ENCODE measurements at places on chromosomes 2 and 18.

DNA sequence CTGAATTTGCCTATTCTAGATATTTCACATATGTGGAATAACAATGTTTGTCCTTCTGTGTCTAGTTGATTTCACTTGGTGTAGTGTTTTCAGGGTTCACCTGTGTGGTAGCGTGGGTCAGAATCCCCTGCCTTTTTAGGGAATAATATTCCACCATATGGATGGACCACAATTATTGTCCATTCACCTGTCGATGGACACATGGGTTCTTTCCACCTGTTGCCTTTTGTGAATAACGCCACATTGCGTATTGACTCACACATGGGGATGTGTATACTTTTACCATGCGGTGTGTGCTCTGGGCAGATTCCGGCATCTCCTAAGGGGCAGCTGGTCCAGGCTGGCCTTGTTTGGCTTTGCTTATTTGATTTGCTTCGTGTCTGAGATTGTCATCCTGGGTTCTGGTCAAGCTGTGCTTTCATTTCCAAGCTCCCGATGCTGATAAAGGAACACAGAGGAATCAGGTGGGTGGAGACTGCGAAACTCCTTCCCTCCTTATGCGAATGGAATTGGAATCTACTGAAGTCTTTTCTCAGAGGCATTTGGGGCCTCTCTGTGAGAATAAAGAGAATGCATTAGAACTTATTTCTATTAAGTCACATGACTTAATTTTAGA is 18.9 kb upstream of the ALLC start:
- DNase-seq = no peak

GRCh38 chr2:238847419-238847801 is 475 bp upstream of the TWIST2 start:
- DNase-seq = no peak

DNA sequence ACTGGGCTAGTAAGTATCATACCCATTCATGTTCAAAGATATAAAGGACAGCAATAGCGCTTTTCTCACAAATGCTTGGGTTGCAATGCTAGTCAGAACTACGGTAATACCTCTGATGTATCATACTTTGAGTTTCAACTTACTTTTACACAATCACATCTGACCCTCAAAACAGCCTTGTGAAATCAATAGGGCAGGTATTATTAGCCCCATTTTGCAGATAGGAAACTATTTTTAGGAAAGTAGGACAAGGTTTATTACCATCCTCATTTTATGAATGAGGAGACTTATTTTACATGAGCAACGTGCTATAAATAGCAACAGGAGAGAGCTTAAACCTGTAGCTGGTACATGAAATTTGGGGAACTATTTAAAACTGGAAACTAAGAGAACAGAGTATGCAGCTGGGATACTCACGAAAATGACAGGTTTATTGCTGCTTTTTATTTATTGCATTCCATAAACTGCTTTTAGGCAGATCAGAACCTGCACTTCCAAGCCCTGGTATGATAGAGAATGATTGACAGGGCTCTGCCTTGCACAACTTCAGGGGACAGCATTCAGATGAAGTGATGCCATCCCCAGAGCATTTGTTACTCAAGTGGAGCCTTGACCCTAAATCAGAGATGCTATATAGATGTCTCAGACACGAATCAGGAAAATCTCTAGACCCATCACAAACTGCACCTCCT is 42.4 kb upstream of the PPM1B start:
- DNase-seq = no peak

GRCh38 chr2:168660870-168661862 is 141.3 kb upstream of the NOSTRIN start:
- DNase-seq = no peak

DNA sequence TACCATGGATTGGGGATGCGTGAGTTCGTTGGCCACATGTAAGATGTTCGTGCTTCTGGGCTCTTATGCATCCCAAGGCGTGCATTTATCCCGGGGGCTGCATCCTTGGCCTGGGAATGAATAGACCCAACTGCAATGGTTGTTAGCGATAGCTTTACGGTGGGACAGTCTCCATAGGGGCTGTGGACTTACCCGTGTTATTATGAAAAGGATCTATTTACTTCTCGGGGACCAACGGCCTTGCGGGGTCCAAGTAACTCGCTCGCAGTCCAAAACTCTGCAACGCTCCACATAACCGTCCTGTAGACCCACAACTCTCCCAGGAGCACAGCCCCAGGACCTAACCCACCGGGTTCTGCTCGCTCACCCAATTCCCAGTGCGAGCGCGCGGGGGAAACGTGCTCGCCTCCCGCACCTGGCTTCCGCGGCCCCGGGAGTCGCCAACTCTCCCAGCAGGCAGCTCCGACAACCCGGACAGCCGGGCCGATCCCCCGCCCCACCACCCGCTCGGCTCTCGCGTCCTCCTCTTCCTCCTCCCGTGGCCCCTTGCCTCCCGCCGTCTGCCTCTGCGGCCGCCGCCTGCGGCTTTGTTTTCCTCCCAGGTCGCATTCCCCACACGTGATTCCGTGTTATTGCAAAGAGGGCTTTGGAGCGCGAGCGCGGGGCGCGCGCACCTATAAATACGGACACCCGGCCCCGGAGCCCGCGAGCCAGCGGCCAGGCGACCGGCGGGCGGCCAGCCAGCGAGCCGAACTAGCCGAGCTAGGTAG is at the start of gene CABLES1:
TSS of gene CABLES1 (plus strand) at position 706 of the 770 bp plus-strand sequence. CDS start 278 bp downstream, outside the sequence.
- DNase-seq = no peak

GRCh38 chr2:60535685-60536312 is 17.7 kb downstream of the BCL11A start:
- DNase-seq = no peak

GRCh38 chr2:181153886-181154285 is 173.5 kb downstream of the UBE2E3 start:
- no peak for DNase-seq

DNA sequence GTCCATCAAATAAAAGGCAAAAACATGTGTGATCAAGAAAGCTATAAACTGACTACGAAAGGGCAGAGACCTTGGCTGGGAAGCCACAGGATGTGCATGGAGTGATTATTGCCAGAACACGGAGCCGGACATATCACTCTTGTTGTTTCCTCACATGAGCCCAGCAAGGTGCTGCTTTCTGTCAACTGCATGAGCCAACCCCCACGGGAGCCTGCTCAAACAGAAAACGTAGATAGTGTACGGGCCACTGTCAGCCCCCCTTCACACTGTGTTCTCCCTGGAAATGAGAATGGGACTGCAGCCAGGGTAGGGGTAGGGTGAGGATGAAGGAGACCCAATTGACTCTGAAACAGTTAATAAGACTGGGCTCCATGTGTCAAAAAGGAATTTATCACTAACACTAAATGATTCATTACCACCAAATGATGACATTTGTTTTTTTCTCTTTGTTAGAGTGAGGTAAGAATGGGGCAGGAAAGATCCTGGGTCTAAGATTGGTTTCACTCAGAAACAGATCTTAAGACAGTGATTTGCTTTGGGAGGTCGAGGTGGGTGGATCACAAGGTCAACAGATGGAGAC is 235.8 kb downstream of the MREG start:
- DNase-seq = no peak

GRCh38 chr2:172518995-172519394 is 36.9 kb upstream of the PDK1 start:
- no peak for DNase-seq

All from stimulated activated CD8-positive, alpha-beta memory T cell treated with anti-CD3 and anti-CD28 coated beads, Interleukin-4, amount 100 ng/mL, for 4 hours (primary cell).